CD4-positive, alpha-beta T cell treated with Interleukin-17A for 4 hours (primary cell): ENCODE measurements at places on chromosomes 7 and 10.
A peak's percentile ranks its signal among the peaks of the same experiment; 100 is the strongest.

- no peak for DNase-seq
These were observed 2.3 kb upstream of the HOXA13 start for GRCh38 chr7:27202018-27202861.

- DNase-seq, result no peak
These were observed 365.7 kb upstream of the AKR1E2 start for GRCh38 chr10:4460267-4460666.

GRCh38 chr10:127919418-127920271 lies 12.7 kb downstream of the PTPRE start:
- no peak for DNase-seq

- no peak for DNase-seq
These were observed 106.6 kb upstream of the KCNMA1 start for GRCh38 chr10:77744245-77744644.

- DNase-seq, result no peak
These were observed 71.8 kb upstream of the PPIF start for GRCh38 chr10:79275431-79275851.

- DNase-seq, result no peak
These were observed 158.1 kb upstream of the CHST15 start for GRCh38 chr10:124251317-124252065.

DNA sequence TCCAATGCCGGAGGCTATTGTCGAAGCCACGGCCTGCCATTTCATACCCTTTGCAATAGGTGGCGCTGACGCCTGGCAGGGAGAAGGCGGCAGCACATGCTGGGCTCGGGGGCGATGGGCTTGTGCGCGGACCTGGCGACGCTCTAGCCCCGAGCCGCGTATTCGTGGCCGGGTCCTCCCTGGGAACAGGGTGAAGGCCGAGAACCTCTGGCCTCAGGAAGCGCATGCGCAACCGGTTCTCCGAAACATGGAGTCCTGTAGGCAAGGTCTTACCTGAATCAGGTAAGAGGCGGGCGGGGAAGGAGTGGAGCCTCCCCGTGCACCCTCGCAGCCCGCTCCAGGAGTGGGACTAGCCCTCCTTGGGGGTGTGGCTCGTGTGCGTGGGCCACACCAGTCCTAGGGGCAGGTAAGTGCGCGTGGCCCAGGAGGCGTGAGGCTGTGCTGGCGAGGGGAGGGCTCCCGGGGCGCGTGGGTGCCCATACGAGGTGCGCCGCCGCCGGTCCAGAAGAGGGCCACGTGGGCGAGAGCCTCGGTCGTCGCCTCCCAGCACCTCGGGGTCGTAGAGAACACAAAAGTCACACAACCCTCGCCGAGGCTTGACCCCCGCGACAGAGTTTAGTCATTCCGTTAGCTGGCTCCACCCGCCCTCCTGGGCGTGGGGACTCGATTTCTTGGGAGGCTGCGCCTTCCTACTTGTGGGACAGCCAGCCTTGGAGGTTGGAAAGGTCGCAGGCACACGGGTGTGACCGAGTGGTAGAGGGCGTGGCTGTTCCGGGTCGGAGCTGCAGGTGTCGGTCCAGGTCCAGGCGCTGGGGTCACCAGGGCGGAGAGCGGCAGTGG lies 5.6 kb upstream of the MEST start:
- peak; percentile 72 for DNase-seq

- peak; percentile 65 for DNase-seq
These were observed 123.2 kb downstream of the NRP1 start for GRCh38 chr10:33211106-33211878.

DNA sequence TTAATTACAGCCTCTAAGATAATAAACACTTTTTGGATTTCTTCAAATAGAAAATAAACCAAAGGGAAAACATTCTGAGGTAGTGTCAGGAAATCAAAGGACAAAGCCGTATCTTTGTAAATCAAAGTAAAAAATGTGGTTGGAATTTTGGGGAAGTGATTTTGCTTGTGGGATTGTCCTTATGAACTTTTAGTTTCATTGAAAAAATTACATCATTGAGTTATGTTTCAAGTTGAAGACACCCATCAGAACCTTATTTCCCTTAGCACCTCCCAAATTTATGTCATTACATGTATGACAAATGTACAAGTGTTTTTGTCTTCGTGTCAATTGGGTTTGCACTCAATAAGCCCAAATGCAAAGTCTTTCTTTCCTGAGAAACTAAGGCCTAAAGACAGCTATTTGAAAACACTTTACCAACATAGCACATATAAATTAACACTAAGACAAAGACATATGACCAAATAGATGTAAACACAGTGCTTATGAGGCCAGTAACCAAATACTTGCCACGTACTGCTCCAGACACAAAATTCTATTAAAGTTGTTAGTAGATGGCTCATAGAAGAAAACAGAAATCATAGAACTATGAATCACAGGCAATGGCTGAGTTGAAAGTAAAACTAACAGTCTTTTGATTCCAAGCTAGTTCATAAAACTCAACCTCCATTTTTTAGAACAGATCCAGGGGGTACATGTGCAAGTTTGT lies 26.9 kb upstream of the LAMB4 start:
- DNase-seq, result no peak
